NCI-H524 treated with DMSO at 0.1 percent for 48 hours (cell line): ENCODE measurements at places on chromosomes 11 and 22.
A peak's percentile ranks its signal among the peaks of the same experiment; 100 is the strongest.

DNA sequence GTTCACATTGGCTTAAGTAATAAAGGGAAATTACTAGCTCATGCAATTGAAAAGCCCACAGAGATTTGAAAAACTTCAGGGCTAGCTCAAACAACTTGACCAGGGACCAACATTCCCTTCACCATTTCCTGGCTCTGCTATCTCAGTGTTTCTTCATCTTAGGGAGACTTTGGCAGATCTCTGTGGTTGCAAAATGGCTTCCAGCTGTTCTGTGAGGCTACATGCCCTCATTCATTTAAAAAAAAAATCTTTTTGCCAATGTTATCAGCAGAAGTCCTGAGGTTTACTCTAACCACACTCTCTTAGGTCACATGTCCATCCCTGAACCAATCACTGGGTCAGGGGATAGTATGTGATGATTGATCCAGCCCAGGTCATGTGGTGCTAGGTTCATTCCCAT is 13.9 kb upstream of the RASSF10 start:
- no peak for DNase-seq

GRCh38 chr22:44155115-44155514 is 25.6 kb upstream of the PARVG start:
- no peak for DNase-seq

GRCh38 chr11:16040151-16040550 is 316.2 kb downstream of the SOX6 start:
- DNase-seq, result no peak

DNA sequence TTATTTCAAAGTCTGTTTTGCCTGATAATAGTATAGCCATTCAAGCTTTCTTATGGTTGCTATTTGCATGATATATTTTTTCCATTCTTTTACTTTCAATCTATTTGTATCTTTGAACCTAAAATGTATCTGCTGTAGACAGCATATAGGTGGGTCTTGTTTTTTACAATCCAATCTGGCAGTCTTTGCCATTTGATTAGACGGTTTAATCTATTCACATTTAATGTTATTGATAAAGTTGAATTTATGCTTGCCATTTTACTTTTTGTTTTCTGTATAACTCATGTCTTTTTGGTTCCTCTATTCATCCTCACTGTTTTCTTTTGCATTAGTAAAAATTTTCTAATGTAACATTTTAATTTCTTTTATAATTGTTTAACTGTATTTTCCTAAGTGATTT is 37.4 kb downstream of the MMP20 start:
- DNase-seq, result no peak

DNA sequence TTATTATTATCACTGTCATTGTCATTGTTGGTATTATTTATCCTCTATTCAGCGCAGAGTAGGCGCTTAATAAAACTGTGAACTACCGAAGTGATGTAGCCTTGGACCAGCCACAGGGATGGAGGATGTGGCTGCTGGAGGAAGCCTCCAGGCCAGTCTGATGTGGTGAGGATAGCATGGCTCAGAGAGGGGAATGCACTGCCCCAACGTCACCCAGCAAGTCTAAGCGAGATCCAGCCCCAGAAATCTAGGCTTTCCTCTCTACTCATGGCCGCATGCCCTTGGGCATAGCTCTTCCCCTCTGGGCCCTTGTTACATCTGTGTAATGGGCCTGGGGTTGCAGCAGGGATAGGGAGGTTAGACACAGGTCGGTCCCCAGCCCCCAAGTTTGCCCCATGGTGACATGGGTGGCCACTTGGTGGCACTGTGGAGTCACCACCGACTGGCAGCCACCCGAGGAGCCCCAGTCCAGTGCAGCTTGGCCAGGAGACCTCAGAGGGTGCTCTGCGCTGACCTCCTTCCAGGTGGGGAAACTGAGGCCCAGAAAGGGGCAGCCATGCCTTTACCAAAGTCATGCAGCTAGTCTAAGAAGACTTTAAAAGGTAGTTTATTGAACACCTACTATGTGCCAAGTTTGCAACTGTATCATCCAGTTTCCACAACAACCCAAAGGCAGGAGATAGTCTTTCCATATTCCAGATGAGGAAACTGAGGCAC is 395.7 kb downstream of the MN1 start:
- no peak for DNase-seq

GRCh38 chr22:44956840-44957767 is 52.7 kb downstream of the PHF21B start:
- DNase-seq, result no peak

GRCh38 chr22:42296381-42296853 is 26.0 kb upstream of the TCF20 start:
- peak; percentile 36 for DNase-seq

DNA sequence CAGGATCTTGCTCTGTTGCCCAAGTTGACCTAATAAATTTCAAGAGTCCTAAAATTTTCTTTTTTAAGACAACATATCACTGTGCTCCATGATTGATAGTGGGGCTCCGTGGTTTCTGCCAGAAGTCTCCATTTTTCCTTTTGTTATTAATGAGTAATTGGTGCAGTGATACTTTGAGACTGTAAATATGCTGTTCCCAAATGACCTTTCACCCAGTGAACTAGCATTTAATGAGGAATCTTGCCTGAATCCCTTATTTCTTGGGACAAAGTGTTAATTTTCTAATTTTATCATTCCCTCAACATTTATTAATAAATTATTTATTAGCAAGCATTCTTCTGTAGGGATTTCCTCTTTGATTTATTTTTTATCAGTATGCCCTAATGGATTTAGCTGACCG is 2.3 kb upstream of the DHCR7 start:
- DNase-seq, result no peak

DNA sequence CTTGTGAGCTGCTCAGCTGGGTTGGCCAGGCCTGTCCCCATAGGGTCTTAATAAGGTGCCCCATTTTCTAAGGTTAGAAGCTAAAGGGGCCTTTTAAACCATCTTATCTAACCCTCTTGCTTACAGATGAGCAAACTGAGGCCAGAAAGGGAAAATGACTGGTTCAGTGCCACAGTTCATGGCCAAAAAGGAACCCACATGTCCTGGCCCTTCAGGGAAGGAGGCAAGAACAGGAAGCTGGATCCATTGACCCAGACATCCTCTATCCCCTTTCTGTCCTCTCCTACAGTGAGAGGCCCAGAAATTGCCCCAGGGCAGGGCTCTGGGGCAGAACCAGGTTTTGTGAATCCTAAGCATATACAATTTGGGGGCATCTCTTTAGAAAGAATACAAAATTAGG is 10.0 kb downstream of the PRG3 start:
- DNase-seq, result no peak
